ENCODE measurements at places on chromosomes 2 and 18. TPM values are rescaled to one million over a fixed set of nuclear protein-coding genes. Genes with fewer than 3 reads are reported as not detected.

- peaks cover 80% of the 10 kb centered on the region for H3K36me3 ChIP-seq
- H3K4me1 ChIP-seq, result peaks cover 47% of the 10 kb centered on the region
- DNase-seq, result peak; percentile 76
- H3K27me3 ChIP-seq, result no peaks in the 10 kb centered on the region
These were observed 62.9 kb downstream of the RPL31 start for GRCh38 chr2:101064868-101065549.

DNA sequence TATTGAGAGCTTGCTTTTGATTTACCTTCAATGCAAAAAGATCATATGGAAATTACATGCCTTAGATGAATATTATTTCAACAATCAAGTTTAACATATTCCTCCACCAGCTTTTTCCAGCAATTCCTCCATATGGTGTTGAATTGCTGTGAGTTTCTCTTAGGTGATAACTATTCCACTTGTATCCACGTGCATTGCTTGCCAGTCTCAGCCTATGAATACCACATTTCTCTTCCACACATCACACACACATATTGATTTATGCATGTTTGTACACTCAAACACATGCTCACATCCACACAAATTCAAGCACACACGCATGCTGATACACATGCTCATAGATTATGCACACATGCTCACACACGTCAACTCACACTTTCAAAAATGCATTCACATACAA lies 770.0 kb upstream of the LINC00305 start:
- H3K27ac ChIP-seq, result no peak overlapping the region
- H3K4me3 ChIP-seq, result no peak overlapping the region
- H3K27me3 ChIP-seq, result peaks cover 12% of the 10 kb centered on the region
- no peaks in the 10 kb centered on the region for H3K36me3 ChIP-seq
- no peak for DNase-seq
- no peaks in the 10 kb centered on the region for H3K4me1 ChIP-seq

DNA sequence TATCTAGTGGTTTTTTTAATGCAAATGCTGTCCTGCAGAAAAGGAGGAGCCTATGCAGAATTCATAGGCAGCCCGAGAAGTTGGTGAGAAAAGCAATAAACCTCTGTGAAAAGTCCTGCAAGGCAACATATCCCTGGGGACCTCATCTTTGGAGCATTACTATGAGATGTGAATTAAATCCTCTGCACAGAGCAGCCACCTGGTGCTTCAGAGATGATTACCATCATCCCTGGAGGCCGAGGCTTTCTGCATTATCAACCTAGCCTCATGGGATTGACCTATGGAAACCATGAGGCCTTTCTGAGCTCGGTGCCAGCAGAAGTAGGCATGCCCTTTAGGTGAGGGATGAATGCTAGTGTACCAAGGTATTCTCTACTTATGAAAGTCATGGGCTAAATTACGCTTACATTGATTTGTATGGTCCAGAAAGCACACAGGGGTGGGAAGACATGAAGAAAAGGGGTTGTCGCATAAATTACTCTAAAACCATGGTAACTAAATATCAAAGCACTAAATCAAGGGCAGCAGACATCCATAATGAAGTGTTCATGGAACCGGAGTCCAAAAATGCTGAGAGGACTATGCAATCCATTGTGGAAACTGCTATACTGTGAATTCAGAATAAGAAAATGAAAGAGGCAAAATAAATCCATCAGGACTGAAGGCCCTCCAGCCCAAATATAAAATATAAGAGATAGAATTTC lies 623.5 kb upstream of the DDX18 start:
- no peak for DNase-seq
- H3K27me3 ChIP-seq, result no peaks in the 10 kb centered on the region
- H3K4me3 ChIP-seq, result no peak overlapping the region
- no peak overlapping the region for H3K27ac ChIP-seq
- H3K4me1 ChIP-seq, result no peaks in the 10 kb centered on the region

GRCh38 chr18:28175150-28175929 lies 1.6 kb downstream of the CDH2 start:
- no peaks in the 10 kb centered on the region for H3K27me3 ChIP-seq
- peak overlapping the region; percentile 84 for H3K4me3 ChIP-seq
- no peaks in the 10 kb centered on the region for H3K36me3 ChIP-seq
- peak overlapping the region; percentile 22 for H3K27ac ChIP-seq
- peaks cover 6% of the 10 kb centered on the region for H3K4me1 ChIP-seq

DNA sequence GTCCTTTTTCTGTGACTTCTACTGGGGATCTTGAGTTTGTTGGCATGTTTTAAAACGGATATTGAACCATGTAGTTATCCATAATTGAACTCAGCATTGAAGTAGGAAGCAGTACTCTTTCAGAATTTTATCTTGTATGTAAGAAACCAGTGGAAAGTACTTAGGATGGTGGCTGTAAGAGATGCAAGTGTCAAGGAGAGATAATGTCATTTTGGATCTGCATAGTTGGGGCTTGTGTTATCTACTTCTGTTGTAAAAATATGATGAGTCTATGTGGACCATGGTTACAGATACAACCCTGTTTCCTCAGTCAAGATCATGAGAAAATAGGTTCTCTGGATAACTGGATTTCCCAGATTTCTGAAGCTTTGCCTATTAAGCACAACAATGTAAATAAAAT lies 113.7 kb downstream of the NAB1 start:
- no peak for DNase-seq
- H3K27ac ChIP-seq, result no peak overlapping the region
- H3K27me3 ChIP-seq, result no peaks in the 10 kb centered on the region
- no peak overlapping the region for H3K4me3 ChIP-seq
- H3K36me3 ChIP-seq, result no peaks in the 10 kb centered on the region

DNA sequence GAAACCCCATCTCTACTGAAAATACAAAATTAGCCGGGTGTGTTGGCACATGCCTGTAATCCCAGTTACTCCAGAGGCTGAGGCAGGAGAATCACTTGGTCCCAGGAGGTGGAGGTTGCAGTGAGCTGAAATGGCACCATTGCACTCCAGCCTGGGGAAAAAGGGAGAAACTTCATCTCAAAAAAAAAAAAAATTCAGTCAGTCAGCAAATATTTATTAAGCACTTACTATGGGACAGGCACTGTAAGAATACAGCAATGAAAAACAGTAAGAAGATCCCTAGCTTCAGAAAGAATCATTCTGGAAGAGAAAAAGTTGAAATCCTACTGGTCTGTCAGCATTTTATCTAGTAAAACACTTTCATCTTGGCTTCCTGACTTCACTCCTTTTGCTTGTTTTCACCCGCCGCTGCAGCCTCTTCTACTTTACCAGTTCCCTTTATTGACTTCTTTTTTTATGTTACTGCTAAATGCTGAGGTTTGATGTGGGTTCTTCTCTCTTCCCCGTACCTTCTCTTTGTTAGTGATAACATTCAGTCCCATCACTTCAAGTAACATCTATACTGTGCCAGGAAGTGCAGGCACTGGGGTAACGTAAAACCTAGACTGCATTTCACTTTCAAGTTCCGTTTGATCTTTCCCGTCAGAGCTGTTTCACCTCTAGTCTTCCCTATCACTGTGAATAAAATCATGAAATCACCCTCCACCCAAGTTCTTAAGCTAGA lies 10.8 kb upstream of the TAF4B start:
- H3K27ac ChIP-seq, result no peak overlapping the region
- DNase-seq, result no peak
- no peaks in the 10 kb centered on the region for H3K27me3 ChIP-seq
- H3K4me3 ChIP-seq, result no peak overlapping the region
- H3K36me3 ChIP-seq, result no peaks in the 10 kb centered on the region

DNA sequence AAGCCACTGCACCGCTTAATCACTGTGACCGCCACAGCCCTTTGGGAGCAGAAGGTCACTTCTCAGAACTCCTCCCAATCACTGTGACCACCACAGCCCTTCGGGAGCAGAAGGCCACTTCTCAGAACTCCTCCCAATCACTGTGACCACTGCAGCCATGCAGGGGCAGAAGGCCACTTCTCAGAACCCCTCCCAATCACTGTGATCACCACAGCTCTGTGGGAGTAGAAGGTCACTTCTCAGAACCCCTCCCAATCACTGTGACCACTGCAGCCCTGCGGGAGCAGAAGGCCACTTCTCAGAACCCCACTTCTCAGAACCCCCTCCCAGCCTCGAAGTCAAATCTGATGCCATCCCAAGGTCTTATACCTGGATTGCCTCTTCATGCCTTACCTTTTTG lies 56.8 kb upstream of the DAPL1 start:
- H3K4me3 ChIP-seq, result no peak overlapping the region
- peaks cover 13% of the 10 kb centered on the region for H3K27me3 ChIP-seq
- no peak overlapping the region for H3K27ac ChIP-seq
- no peaks in the 10 kb centered on the region for H3K36me3 ChIP-seq
- no peak for DNase-seq
- peaks cover 17% of the 10 kb centered on the region for H3K4me1 ChIP-seq

- no peak overlapping the region for H3K27ac ChIP-seq
- no peaks in the 10 kb centered on the region for H3K36me3 ChIP-seq
- no peak overlapping the region for H3K4me3 ChIP-seq
- DNase-seq, result no peak
- H3K4me1 ChIP-seq, result peaks cover 28% of the 10 kb centered on the region
- H3K27me3 ChIP-seq, result no peaks in the 10 kb centered on the region
These were observed 26.8 kb upstream of the GPR17 start for GRCh38 chr2:127619203-127619590.

- no peaks in the 10 kb centered on the region for H3K4me1 ChIP-seq
- no peak overlapping the region for H3K27ac ChIP-seq
- no peak for DNase-seq
- H3K36me3 ChIP-seq, result no peaks in the 10 kb centered on the region
- H3K4me3 ChIP-seq, result no peak overlapping the region
These were observed 615.7 kb downstream of the EPHA4 start for GRCh38 chr2:220956429-220956828.

- no peak for DNase-seq
- H3K27ac ChIP-seq, result no peak overlapping the region
- H3K4me3 ChIP-seq, result no peak overlapping the region
These were observed 194.0 kb downstream of the DYSF start for GRCh38 chr2:71647356-71647755.

DNA sequence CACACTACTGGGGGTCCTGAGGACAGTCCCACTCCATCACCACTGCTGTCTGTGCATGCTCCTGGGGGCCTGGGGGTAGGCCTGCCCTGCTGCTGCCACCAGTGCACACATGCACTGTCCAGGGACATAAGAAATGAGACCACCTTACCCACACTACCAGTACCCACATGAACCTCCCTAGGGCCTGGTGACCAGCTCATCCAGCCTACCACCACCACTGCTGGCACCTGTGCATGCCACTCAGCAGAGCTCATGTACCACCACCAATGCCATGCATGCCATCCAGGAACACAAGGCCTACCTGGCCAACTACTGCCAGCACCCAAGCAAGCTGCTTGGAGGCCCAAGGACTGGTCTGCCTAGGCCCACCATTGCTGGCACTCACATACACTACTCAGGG lies 112.8 kb downstream of the BARD1 start:
- no peaks in the 10 kb centered on the region for H3K36me3 ChIP-seq
- DNase-seq, result no peak
- H3K4me1 ChIP-seq, result peaks cover 8% of the 10 kb centered on the region
- H3K27ac ChIP-seq, result no peak overlapping the region
- H3K4me3 ChIP-seq, result no peak overlapping the region
- no peaks in the 10 kb centered on the region for H3K27me3 ChIP-seq

DNA sequence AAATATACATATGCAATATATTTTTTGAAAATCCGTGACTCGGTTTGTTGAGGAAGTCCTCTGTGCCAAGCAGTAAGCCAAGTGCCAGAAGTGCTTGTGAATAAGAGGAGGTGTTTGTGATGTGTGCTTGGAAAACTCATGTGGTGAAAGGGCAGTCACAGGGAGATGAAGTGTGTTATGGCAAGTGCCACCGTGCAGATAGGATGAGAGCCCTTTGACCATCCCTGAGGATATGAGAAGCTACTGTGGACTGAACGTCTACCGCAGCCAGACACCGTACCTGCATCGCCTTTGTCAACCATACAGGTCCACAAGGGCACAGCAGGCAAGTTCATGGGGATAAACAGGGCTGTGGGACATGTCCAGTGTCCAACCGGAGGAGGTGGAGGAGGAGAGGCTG lies 288.9 kb upstream of the MYT1L start:
- no peak overlapping the region for H3K4me3 ChIP-seq
- H3K4me1 ChIP-seq, result no peaks in the 10 kb centered on the region
- no peak overlapping the region for H3K27ac ChIP-seq
- no peaks in the 10 kb centered on the region for H3K27me3 ChIP-seq
- DNase-seq, result no peak
- H3K36me3 ChIP-seq, result no peaks in the 10 kb centered on the region

DNA sequence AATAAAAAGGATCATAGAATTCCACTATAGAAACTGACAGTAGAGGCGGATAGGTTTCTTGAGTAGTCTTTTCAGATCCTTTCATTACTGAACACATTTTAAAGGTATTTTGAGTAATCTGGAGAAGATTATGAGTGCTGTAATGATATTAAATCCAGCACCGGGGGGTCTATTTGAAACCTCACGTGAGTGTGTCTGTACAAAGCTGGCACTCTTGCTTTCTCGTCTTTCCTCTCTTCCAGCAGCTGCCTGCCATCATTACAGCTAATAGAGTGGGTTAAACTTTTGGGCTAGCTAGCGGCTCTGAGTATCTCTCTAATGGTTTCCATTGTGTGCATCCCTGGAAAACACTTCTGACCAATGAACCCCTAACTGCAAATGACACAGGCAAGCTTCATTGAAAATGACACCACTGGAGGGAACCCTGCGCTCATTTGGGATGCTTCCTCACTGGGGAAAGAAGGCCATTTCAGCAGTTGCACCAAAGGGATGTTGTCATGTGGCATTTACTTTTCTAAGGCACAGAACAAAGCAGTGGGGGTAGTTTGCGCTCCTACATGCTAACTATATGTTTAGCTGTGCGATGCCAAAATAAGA lies 101.0 kb downstream of the HRH4 start:
- H3K27ac ChIP-seq, result no peak overlapping the region
- no peaks in the 10 kb centered on the region for H3K27me3 ChIP-seq
- H3K4me1 ChIP-seq, result peaks cover 10% of the 10 kb centered on the region
- DNase-seq, result no peak
- H3K36me3 ChIP-seq, result no peaks in the 10 kb centered on the region
- H3K4me3 ChIP-seq, result no peak overlapping the region

DNA sequence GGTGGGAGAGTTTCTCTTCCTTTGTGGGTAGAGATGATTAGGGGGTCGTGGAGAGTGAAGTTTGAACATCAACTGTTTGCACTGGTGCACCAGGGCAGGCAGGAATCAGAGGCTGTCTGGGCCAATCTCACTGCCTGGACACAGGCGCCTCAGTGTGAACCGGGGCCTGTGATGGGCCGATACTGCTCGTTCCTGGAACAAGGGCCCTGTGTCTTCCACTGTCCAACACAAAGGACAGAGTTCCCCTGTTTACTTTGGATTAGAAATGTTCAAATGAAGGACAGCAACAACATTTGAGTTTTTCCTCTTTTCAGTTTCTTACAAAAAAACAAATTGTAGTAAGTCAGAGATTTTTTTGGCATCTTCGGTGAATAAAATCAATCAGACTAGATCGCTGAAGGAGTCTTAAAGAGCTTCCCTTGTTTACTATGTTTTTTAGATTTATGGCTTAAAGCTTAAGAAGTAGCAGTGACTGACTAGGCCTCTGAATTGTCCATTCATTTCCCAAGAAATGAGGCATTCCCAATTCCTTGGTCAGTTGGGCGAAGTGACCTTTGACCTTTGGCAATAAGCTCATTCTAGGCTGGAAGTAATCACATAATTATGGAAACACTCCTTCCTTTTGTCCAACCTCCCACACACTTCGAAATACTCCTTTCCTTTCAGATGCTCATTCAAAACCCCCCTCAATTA lies 11.6 kb upstream of the TGFA start:
- no peak overlapping the region for H3K4me3 ChIP-seq
- peaks cover 6% of the 10 kb centered on the region for H3K36me3 ChIP-seq
- DNase-seq, result no peak

The ASAP2 gene
- 80.8 TPM for total RNA-seq

The DOK6 gene
- not detected for total RNA-seq

The CRYGB gene
- total RNA-seq, result not detected

The OSBPL1A gene
- total RNA-seq, result 21.5 TPM

The RNF125 gene
- total RNA-seq, result 3.5 TPM

The RGPD5 gene
- total RNA-seq, result 60.4 TPM

The SNED1 gene
- total RNA-seq, result 18.0 TPM

The CYRIA gene
- 1.2 TPM for total RNA-seq

The GYPC gene
- not detected for total RNA-seq

The LOXL3 gene
- 0.93 TPM for total RNA-seq
